Stimulated activated naive CD8-positive, alpha-beta T cell treated with anti-CD3 and anti-CD28 coated beads, Interleukin-15, amount 100 ng/mL, for 72 hours (primary cell): ENCODE measurements at places on chromosomes 11 and 22.
A peak's percentile ranks its signal among the peaks of the same experiment; 100 is the strongest.

GRCh38 chr11:69572861-69573260 is 68.1 kb upstream of the CCND1 start:
- no peak for DNase-seq

GRCh38 chr11:10793470-10794255 is 15.1 kb downstream of the EIF4G2 start:
- DNase-seq: no peak

DNA sequence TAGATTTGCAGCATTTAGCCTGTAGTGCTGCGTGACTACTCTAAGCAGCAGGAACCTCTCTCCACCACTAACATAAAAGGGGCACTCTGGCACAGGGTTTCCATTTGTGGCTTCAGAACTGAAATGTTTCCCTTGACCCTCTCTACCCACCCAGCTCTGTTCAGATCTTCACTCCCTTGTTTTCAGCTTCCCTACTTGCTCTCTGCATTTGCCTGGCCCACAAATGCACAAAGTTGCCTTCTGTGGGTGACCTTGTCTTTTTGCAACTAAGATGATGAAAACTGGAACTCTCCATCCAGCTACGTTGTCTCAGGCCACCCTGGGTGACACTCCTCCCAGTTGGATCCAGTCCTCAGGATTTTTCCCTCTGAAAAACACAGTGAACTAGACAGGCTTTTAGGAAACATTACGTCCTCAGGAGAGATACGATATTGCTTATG is 19.8 kb upstream of the PSMA1 start:
- no peak for DNase-seq

GRCh38 chr11:70226183-70226582 is 23.1 kb downstream of the FADD start:
- DNase-seq: no peak

- no peak for DNase-seq
Measured at GRCh38 chr11:106679581-106679980, 338.7 kb downstream of the GUCY1A2 start.

- no peak for DNase-seq
Measured at GRCh38 chr11:8681837-8682302, 595 bp downstream of the TRIM66 start.

GRCh38 chr11:116513894-116514293 is 258.9 kb downstream of the BUD13 start:
- DNase-seq: peak; percentile 9

GRCh38 chr22:46201059-46201757 is 48.9 kb downstream of the CDPF1 start:
- DNase-seq: no peak

DNA sequence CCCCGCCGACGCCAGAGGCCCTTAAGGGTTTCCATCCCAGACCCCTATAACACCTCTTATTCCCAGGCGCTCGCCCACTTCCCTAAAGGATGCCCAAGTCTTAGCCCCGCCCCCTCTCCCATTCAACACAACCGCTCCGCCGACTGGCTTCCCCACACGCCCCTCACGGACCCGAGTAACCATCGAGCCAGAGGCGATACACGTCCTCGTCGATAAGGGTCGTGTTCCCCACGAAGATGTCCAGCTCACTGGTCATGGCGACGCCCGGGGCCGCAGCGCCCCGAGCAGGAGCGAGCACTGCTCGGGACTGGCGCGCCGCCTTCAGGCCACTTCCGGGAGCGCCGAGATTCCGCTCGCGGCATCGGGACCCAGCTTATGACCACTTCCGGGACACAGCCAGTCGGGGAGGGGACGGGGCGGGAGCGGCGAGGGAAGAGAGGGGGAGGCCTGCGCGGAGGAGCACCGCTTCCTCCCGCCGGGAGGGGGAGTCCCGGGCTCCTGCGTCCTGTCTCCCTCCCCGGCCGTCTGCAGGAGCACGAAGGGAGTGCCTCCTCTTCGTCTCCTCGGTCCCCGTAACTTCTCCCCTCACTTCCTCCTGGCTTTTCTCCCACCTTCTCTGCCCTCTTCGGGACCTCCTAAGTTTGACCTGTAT is at the start of gene FIBP:
TSS of gene FIBP (minus strand) at position 309 of the 652 bp plus-strand sequence. CDS start at position 256, 53 bp downstream.
- DNase-seq: peak; percentile 94

DNA sequence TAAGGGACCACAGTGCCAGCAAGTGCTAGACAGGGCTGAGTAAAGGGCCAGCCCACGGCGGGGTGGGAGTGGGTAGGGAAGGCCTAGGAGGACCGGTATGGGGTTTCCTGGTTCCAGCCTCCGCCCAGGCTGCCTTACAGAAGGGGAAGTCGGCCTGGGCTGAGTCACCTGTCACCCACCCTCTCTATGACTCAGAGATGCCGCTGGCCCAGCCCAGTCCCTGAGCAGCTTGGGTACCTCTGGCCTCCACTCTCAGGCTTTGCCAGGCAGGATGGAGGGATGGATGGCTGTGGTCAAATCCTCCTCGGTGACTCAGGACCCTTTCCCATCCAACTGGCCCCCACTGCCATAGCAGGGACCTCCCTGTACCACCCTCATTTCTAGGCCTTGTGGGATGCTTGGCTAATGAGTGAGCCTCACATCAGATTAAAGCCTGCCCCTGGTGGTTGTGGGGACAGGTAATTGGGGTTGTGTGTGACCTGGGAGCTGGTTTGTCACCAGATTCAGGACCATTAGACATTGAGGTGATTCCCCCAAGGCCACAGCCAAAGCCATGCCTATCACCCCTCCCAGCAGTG is 13.9 kb downstream of the SLC35E4 start:
- DNase-seq: peak; percentile 83
